ENCODE measurements at places on chromosomes 7 and 10.

DNA sequence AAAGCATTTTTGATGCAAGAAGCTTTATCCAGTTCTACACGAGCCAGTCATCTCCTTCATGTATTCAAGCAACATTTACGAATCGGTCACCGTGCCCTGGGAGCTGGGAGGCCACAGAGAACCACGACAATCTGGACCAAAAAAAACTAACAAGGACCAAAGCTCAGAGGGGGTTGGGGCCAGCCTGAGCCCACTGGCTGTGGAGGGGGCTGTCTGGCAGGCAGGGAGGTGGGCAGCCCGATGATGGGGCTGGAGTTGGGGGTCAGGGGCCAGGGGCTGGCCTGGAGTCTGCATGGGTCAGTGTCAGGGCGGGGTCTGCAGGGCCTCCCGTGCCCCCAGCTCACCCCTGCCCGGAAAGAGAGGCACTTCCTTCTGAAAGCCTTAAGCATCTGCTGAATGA lies 12.5 kb upstream of the GRIFIN start:
- DNase-seq, result no peak

DNA sequence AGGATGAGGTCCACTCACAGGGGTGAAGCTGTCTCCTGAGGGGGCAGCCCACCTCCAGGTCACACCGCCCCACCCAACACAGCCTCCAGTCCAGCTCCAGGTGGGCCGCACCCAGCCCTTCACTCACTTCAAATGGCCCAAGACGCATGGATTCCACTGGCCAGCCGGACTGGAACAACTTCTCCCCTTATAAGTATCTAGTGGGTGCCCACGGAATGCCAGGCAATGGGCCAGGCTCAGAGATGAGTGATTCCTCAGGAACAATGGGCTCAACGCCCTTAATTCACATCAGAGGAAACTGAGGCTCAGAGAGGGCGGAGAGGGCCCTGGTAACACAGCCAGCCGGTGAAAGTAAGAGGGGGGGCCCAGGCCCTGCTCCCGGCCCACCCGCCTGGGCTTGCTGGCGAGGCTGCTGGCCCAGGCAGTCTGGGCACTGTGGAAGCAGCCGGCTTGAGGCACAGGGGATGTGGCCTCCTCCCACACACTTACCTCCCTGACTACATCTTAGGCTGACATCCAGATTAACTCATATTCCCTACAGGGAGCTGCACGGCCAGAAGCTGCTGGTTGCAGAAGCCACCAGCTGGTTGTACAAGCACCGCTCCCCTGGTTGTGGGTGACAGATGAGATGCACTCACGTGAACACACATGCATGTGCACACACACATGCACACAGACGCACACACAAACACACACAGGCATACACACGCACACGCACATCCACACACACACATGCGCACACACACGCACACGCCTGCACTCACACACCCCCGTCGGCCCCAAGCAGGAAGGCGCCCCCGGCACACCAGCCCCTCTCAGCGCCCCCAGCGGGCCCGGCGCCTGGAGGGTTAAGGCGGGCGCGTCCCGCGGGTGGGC lies 1.0 kb upstream of the FAM20C start:
- peak; percentile 76 for DNase-seq

DNA sequence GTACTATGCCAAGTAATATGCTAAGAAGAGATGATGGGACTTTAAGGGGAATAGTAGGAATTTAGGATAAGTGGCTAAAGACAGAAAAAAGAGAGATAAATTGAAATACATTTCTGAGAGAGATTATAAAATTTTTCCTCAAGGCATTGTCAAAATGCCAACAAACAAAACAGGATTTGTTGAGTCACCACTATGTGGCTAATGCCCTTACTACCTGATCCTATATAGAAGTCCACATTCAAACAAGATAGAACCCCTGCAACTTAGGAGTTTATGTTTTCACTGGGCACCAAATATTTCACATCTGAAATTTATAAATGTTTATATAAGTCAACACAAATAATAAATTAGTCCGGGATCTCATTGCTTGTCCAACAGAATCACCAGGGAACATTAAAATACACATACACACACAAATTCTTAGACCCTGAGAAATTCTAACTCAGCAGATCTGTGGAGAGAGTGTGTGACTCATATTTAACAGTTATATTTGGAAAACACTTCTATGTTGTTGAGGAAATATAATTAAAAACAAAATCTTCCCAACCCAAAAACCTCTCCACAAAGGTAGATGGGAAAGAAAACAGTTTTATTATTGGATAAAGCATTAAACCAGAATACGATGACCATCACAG lies 154.3 kb downstream of the PPP1R3A start:
- no peak for DNase-seq

- DNase-seq, result peak; percentile 55
These were observed 515 bp downstream of the FASTK start for GRCh38 chr7:151080067-151080521.

- DNase-seq, result no peak
These were observed 23.0 kb downstream of the DENND11 start for GRCh38 chr7:141679014-141679413.

DNA sequence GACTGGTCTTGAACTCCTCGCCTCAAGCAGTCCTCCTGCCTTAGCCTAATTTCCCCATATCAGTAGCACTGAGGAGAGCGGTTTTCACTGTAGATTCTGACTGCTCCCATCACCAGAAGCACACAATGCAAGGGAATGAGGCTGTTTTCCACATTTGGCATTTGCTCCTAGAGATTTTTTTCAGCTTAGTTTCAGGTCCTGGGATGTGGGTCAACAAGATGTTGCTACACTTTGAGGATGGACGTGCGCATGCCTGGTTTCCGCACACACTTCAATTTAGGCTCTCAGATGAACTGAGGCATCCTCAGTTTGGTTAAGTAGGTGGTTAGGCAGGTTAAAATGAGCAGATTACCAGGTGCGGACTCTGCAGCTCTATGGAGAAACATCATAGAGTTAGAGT lies 287.1 kb upstream of the LYZL1 start:
- DNase-seq, result no peak

DNA sequence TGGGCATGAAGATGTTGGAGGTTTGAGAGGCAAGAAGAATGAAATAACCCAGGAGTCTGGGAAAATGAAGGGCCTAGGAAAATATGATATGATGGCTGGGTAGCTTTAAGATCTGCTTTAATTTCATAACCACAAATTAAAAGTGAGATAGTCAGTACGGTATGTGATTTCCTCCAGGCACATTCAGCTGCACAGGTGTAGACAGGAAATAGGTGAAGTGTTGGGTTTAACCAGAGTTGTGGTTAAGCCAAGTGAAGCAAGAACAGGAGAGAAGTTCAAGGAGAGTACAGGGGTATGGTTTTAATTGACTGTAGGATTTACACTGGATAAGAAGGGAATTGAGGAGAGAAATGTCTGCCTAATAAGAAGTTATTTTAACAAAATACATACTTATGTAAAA lies 2.6 kb downstream of the PNLIPRP3 start:
- no peak for DNase-seq

DNA sequence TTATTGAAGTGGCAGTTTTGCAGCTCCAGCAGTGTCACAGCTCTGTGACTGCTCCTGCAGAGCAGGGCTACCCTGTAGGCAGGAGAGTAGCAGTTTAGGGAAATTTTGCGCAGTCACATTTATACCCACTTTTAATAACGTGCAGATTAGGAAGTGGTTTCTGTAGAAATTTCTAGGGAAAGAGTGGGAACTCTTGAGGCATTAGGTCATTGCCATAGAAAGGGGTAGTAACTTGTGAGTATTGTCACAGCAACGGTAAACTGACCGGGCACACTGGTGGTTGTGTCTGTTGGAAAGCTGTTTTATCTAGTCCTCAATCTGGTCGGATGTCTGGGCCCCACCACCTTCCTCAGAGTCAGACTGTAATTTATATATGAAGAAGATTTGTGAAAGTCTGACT lies 51.9 kb downstream of the CDC14C start:
- DNase-seq, result no peak

DNA sequence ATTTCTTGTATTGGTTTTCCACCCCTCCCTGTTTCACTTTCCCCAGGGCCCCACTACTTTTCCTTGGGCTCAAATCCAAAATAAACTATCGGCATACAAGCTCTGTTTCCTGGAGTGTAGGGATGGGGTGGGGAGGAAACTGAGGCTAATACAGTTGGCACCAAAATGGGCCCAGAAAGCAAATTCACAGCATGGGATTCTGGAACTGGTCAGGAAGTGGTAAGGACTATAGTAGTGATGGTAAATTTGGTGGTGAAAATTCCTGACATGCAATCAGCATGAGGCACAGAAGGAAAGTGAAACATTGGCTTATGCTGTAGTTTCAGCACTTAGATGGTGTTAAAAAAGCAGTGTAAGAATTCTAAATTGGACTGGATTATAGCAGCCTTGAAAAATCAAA lies 8.7 kb upstream of the SAMD9L start:
- peak; percentile 70 for DNase-seq

DNA sequence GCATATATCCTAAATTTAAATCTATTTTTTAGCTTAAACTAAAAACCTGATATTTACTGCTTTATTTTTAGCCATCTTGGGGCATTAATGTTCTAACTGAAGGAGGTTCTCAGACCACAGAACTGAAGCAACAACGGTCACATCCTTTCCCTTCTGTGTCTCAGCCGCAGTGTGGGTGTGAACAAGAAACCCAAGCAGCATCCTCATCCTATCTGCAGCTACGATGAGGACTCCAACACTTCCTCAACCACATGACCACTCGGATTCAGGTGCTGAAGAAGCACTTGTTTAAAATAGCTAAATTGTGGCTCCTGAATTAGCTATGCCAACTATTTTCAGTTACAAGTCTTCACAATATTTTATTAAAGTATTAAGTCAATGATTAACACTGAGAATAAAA lies 5.3 kb downstream of the ESYT2 start:
- no peak for DNase-seq

DNA sequence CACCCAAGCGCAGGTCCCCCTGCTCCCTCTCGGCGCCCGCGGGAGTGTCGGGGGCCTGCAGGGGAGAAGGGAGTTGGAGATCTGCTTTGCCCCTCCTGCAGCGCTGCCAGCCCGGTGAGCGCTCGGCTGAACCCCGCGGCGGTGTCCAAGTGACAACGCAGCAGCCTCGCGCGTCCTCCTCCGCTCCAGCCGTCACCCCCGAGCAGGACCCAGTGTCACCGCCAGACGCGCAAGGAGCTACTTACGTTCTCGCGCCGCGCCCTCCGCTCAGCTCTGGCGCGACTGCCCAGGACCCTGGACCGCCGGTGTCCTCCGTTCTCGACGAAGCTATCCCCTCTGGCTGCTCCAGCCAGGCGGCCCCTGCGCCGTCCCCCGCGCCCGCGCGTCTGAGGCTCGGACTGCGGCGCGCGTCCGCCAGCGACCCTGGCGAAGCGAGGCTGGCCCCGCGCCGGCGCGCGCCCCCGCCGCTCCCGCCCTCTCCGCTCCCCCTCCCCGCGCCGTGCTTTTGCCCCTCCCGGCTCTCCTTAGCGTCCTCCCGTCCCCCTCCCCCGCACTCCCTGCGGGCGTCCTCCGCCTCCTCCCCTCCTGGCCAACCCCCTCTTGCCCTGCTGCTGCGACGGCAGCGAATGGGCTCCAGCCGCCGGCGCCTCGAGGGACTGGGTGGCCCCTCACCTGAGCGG lies at the start of gene NRCAM:
Gene NRCAM (minus strand): TSS at position 439 of the 680 bp plus-strand sequence. CDS start 216,372 bp downstream, outside the sequence.
- DNase-seq, result peak; percentile 70

DNA sequence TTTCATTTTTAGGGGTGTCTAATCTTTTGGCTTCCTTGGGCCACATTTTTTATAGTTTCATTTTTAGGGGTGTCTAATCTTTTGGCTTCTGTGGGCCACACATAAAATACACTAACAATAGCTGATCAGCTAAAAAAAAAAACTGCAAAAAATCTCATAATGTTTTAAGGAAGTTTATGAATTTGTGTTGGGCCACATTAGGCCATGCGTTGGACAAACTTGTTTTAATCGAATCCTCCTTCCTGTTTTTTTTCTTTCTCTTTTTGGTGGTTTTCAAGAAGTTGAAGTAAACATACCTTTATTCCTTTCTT lies 37.4 kb downstream of the ZNRF2 start:
- DNase-seq, result no peak

DNA sequence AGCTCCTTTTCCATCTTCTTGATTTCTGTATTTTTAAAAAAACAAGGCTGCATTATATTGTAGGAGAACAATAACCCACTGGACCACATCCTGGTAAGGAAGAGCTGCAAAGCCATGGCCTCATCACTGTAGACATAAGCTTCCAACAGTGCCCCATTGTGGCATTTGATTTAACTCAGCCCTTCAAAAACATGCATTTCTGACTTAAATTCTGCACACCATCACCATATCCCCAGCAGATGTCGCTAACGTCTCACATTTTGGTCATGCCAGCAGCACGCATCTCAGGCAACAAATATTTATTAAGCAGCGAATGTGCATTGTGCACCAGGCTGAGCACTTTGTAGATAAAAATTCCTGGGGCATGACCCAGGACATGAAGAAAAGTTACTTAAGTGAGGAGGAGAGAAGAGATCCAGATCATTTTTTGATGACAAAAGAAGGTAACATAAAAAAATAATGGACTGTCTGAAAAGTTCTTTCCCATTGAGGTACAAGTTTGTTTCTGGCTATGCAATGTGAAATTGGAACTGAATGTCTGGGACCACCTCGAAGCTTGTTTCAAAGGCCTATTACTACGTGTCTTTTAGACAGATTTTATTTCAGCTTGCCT lies 164.6 kb upstream of the CDCA7L start:
- peak; percentile 79 for DNase-seq

DNA sequence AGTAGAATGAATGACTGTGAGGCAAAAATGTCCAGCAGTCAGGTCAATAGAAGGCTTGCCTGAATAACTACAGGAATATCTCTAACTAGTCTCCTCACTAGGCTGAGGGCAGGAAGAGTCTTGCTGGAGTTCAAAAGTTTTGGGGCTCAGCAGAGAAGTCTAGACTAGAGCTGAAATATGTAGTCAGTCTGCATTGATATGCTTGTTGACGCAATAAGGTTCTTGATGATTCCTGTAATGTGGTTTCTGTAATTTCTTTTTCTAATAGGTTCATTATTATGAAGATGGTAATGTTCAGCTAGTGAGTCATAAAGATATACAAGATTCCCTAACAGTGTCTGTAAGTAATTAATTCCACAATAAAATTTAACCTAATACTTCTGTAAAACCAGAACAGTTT lies 41.5 kb upstream of the ST7 start:
- no peak for DNase-seq

- DNase-seq, result no peak
These were observed 76.9 kb downstream of the GALNT17 start for GRCh38 chr7:71208881-71209280.

GRCh38 chr7:94813917-94814316 lies 93.5 kb upstream of the PPP1R9A start:
- DNase-seq, result peak; percentile 10

- peak; percentile 78 for DNase-seq
These were observed 38.0 kb downstream of the INPP5A start for GRCh38 chr10:132575320-132576201.

GRCh38 chr7:98956937-98957336 lies 78.6 kb downstream of the TRRAP start:
- DNase-seq, result no peak

GRCh38 chr10:77889277-77889903 lies 37.2 kb downstream of the DLG5 start:
- peak; percentile 77 for DNase-seq

DNA sequence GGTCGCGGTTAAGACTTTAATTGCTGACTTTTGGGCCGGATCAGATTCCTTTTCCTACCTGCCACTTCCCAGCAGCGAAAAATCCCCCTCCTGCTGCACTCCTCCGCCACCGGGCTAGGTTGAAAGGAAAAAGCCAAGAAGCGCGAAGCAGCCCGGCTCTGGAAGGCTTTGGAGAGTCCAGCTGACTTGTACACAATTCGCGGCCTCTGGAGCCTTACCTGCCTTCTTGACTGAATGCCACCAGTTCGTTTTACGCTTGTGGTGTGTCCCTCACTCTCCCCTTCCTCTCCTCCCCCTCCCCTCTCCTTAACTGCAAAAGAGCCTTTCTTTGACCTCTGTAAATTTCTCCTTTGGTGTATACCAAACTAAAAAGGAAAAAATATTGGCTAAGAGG lies 2.7 kb upstream of the FEZF1 start:
- DNase-seq, result no peak

Measured in kidney tubule cell (primary cell).